ENCODE measurements at places on chromosomes 5 and 9. TPM values are rescaled to one million over a fixed set of nuclear protein-coding genes. Genes with fewer than 3 reads are reported as not detected.
A peak's percentile ranks its signal among the peaks of the same experiment; 100 is the strongest.

The PRLR gene
- total RNA-seq = not detected

The SV2C gene
- total RNA-seq = 0.03 TPM

DNA sequence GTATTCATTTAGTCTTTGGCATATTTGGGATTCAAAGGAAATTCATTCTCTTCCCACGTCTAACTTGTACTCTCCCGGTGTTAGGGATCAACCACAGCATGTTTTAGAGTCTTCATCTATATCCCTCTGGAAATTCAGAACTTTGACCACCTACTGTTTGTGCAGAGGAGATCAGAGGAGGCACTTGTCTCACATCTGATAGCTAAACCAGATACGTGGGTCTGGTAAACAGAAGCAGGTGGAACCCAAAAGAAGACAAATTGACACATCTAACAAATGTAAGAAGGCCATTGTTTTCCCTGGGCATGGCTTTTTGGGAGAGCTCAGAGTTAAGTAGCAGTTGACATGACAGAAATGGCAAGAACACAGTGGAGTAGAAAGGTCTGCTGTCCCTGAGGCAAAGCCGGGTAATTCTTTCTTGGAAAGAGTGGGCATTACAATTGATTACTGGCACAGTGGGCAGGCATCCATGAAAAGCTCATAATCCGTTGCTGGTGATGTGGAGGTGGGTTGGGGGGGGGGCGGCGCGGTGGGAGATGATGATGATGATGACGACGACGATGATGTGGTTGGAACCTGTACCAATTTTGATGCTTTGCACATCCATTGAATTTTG is 27.5 kb downstream of the PIP5K1B start:
- H3K27me3 ChIP-seq = no peaks in the 10 kb centered on the region
- DNase-seq = no peak
- no peak overlapping the region for H3K27ac ChIP-seq

The FAM151B gene
- 0.61 TPM for total RNA-seq

The IL9 gene
- not detected for total RNA-seq

DNA sequence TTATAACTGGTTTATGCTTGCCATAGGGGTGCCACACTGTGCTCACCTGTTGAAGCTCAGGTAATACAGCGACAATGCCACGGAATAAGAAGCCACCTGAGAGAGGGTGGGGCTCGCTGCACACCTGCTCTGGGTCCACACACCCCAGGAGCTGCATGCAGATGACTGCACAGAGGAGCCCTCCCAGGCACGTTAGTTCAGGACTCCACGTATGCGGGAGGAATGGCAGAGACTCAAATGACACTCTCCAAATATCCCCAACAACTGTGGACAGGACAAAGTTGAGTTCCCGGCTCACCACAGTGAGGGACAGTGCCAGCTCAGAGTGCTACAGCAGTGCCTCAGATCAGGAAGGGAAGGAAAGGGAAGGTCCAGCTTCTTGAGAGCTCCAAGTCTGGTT is 5.8 kb upstream of the FCN1 start:
- H3K27me3 ChIP-seq = no peaks in the 10 kb centered on the region
- H3K36me3 ChIP-seq = no peaks in the 10 kb centered on the region
- no peak overlapping the region for H3K4me3 ChIP-seq
- no peak for DNase-seq

- H3K4me3 ChIP-seq = peak overlapping the region; percentile 47
- DNase-seq = peak; percentile 47
- peak overlapping the region; percentile 57 for H3K27ac ChIP-seq
- H3K27me3 ChIP-seq = no peaks in the 10 kb centered on the region
Measured at GRCh38 chr9:99057665-99058625, 47.0 kb upstream of the TGFBR1 start.

DNA sequence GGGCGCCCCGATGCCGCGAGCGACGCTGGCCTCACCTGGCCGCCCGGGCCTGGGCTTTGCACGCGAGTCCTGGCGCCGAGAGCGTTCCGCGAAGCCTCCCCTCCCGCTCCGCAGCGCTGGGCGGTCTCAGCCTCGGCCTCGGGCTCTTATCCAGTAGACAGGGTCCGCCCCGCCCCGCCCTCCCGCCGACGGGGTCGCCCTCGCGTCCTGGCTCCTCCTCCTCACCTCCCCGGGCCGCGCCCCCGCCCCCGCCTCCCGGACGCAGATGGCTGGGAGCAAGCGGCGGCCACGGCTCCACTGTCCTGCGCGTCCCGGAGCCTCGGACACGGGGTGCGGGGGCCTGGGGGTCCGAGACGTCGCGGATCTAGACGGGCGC is at the start of gene SLC6A3:
Gene SLC6A3, minus strand, starts transcription at position 128 of the 376 bp plus-strand sequence. CDS start 2,243 bp downstream, outside the sequence.
- H3K27ac ChIP-seq = no peak within 1 kb of the TSS
- no peaks in the 10 kb centered on the region for H3K36me3 ChIP-seq
- no peak for DNase-seq

The KIF12 gene
- total RNA-seq = not detected

The HSPA9 gene
- 366 TPM for total RNA-seq

- no peaks in the 10 kb centered on the region for H3K27me3 ChIP-seq
- no peaks in the 10 kb centered on the region for H3K4me1 ChIP-seq
- no peak overlapping the region for H3K27ac ChIP-seq
- DNase-seq = no peak
Measured at GRCh38 chr5:21236971-21237427, 1249.0 kb upstream of the CDH18 start.

The SLC34A1 gene
- total RNA-seq = not detected

- no peaks in the 10 kb centered on the region for H3K36me3 ChIP-seq
- peaks cover 10% of the 10 kb centered on the region for H3K4me1 ChIP-seq
- H3K4me3 ChIP-seq = no peak overlapping the region
- no peaks in the 10 kb centered on the region for H3K27me3 ChIP-seq
- DNase-seq = no peak
- no peak overlapping the region for H3K27ac ChIP-seq
Measured at GRCh38 chr5:118989816-118990215, 1.5 kb upstream of the DTWD2 start.

GRCh38 chr5:39274398-39275085 is 55.2 kb upstream of the FYB1 start:
- peak overlapping the region; percentile 47 for H3K27ac ChIP-seq
- no peak for DNase-seq
- H3K4me1 ChIP-seq = peaks cover 28% of the 10 kb centered on the region
- H3K4me3 ChIP-seq = peak overlapping the region; percentile 35

DNA sequence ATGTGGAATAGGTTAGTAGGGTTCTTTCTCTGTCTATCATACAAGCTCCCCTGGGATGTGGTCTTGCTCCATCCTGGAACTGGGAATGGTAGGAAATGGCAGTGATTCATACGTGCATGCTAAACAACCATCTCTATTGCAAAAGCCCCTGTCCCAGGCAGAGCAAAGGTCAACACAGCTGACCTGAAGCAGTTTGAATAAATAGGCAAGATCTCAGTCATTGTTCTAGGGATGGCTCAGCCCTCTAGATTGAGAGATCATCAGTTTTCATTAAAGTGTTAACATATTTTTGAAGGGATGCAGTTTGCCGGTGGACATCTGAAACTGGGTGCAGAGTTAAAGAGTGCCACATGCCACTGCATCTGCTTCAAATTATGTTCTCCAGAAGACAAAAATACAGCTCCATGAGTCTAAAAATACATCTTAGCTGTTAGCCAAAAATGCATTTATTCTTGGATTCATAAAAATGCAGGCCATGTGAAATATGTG is 224.1 kb downstream of the ESM1 start:
- H3K36me3 ChIP-seq = no peaks in the 10 kb centered on the region
- H3K4me3 ChIP-seq = no peak overlapping the region
- H3K27me3 ChIP-seq = no peaks in the 10 kb centered on the region
- no peak for DNase-seq
- no peak overlapping the region for H3K27ac ChIP-seq

The CDC14B gene
- 3.5 TPM for total RNA-seq

GRCh38 chr9:78601957-78602565 is 305.1 kb downstream of the PSAT1 start:
- H3K4me3 ChIP-seq = no peak overlapping the region
- H3K4me1 ChIP-seq = no peaks in the 10 kb centered on the region
- no peaks in the 10 kb centered on the region for H3K36me3 ChIP-seq
- H3K27ac ChIP-seq = no peak overlapping the region

The GABRA6 gene
- not detected for total RNA-seq

DNA sequence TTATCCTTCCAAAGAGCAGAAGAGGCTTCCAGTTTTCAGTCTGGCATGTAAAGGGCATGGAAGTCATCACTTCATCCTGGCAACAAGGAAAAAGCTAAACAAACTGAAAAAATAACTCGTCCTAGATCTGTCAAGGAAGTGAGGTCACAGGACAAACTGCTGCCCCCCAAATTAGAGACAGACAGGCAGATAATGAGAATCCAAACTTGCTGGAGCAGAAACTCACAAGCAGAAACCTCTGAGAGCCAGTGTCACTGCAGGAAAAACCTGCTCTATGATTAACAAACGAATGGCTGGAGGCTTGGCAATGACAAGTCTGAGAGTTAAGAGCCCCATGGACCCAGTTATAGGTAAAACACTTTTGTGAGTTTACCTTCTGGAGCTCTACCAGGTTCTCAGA is 18.9 kb upstream of the MLANA start:
- H3K4me3 ChIP-seq = no peak overlapping the region
- no peaks in the 10 kb centered on the region for H3K27me3 ChIP-seq
- peaks cover under 1% of the 10 kb centered on the region for H3K36me3 ChIP-seq

- H3K27me3 ChIP-seq = peaks cover 16% of the 10 kb centered on the region
- DNase-seq = no peak
- H3K27ac ChIP-seq = no peak overlapping the region
- no peaks in the 10 kb centered on the region for H3K4me1 ChIP-seq
- H3K4me3 ChIP-seq = no peak overlapping the region
Measured at GRCh38 chr9:130483371-130483971, 38.7 kb downstream of the ASS1 start.

GRCh38 chr5:149006426-149006825 is 56.4 kb downstream of the SH3TC2 start:
- H3K36me3 ChIP-seq = no peaks in the 10 kb centered on the region
- no peak overlapping the region for H3K27ac ChIP-seq
- no peaks in the 10 kb centered on the region for H3K4me1 ChIP-seq

The GARNL3 gene
- total RNA-seq = 0.63 TPM

DNA sequence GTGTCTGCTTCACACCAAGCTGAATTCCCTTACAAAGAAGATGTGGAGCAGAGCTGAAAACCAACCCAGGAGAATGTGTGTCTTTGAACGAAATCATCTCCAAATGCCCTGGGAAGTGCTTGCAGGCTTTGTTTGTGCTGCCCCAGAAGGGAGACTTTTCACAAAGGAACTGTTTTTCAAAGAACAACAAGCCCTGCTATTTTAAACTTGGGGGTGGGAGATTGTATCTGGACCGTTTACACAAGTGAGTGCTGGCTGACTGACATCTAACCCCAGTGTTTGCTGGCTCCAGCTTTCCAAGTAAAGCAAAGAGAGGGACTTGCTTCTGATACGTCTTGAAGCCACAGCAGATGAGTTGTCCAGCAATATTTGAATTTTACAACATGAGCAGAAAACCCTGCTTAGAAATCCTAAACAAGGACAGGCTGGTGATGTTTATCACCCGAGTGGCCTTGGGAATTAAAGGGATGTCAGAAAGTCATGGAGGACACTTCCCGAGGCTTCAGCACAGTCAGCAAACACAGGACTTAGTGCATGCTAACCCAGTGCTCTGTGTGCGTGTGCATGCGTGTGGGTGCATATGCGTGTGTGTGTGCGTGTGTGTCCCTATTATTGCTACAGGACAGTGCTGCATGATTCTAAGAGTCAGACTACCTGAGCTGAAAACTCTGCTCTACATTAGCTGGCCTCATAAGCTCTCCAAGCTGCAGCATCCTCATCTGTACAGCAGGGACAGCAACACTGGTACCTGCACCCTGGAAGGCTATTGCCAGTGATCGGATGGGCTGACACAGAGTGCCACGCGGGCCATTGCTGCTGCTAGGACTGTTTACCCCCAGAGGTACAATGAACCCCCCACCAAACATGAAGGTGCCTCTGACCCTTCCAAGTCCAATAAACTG is 1.4 kb downstream of the ADAMTS12 start:
- H3K4me1 ChIP-seq = no peaks in the 10 kb centered on the region
- H3K27me3 ChIP-seq = peaks cover 23% of the 10 kb centered on the region
- no peak for DNase-seq

The MAP1B gene
- total RNA-seq = 0.03 TPM

GRCh38 chr5:69049796-69050195 is 44.0 kb upstream of the SLC30A5 start:
- DNase-seq = no peak
- H3K36me3 ChIP-seq = no peaks in the 10 kb centered on the region
- H3K27me3 ChIP-seq = no peaks in the 10 kb centered on the region
- H3K4me1 ChIP-seq = no peaks in the 10 kb centered on the region

The SLC36A3 gene
- not detected for total RNA-seq

DNA sequence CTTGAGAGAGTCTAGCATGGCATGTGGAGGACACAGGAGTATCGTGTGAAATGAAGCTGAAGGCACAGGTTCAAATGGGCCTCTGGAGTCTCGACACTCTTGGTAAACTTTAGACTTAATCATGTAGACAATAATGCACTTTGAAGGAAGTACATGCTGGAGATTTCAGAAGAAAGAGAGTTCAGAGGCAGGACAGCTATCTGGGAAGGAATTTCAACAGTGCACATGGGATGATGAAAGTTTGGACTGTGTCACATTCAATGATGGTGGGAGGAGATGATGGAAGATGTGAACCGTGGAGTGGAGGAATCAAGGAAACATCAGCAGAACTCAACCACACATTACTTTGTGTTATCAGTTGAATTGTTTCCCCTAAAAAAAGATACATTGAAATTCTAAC is 88.6 kb upstream of the PAPPA start:
- H3K27me3 ChIP-seq = no peaks in the 10 kb centered on the region
- H3K4me3 ChIP-seq = no peak overlapping the region
- H3K36me3 ChIP-seq = no peaks in the 10 kb centered on the region
- DNase-seq = no peak

GRCh38 chr5:169762338-169763095 is 125.4 kb downstream of the DOCK2 start:
- H3K27ac ChIP-seq = no peak overlapping the region
- H3K4me3 ChIP-seq = no peak overlapping the region
- DNase-seq = no peak
- H3K36me3 ChIP-seq = peaks cover 83% of the 10 kb centered on the region
- H3K4me1 ChIP-seq = no peaks in the 10 kb centered on the region

DNA sequence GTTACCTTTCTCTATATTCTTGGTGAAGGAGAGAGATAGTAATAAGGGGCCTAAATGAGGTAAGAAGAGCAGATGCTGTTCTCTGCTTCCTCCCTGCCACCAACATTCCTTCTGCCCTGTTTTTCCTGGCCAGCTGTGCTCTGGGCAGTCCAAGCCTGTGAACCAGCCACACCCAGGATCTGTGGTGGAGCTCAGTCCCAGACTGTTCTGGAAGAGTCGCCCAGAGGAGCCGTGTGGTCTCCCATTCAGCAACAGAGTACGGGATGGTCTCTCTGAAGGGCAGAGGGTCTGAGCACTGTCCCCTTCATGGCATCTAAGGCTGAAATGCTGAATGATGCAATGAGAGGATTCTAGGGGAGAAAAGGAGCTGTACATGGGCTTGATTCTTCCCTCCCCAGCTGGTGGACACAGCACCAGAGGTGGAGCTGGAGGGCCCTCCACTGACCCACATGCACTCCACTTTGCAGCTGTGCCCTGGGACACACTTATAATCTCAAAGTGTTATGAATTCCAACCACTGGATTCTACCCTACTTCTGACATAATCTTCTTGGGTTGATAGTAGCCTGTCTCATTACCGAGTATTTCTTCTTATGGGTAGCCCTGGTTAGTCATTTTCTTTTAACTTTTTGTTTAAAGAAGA is 70.8 kb upstream of the RPS23 start:
- H3K36me3 ChIP-seq = no peaks in the 10 kb centered on the region
- no peaks in the 10 kb centered on the region for H3K4me1 ChIP-seq
- no peak overlapping the region for H3K27ac ChIP-seq
- DNase-seq = no peak

- DNase-seq = no peak
- H3K27ac ChIP-seq = no peak overlapping the region
- H3K4me3 ChIP-seq = no peak overlapping the region
- no peaks in the 10 kb centered on the region for H3K27me3 ChIP-seq
Measured at GRCh38 chr5:56900395-56900794, 9.0 kb upstream of the SETD9 start.

The CATSPER3 gene
- total RNA-seq = 0.56 TPM

Measured in CD4-positive, alpha-beta T cell (primary cell).